ENCODE measurements at places on chromosomes 1 and 21. TPM values are rescaled to one million over a fixed set of nuclear protein-coding genes. Genes with fewer than 3 reads are reported as not detected.
A peak's percentile ranks its signal among the peaks of the same experiment; 100 is the strongest.

CFAP57 gene
- not detected for total RNA-seq

MMP23B gene
- 4.8 TPM for total RNA-seq

DSCAM gene
- total RNA-seq, result 0.44 TPM

AVPR1B gene
- total RNA-seq, result not detected

TEDDM1 gene
- total RNA-seq, result not detected

PFKFB2 gene
- 8.8 TPM for total RNA-seq

LCA5L gene
- 0.66 TPM for total RNA-seq

GBP1 gene
- total RNA-seq, result 21.1 TPM

RNF187 gene
- total RNA-seq, result 70.4 TPM

LAD1 gene
- not detected for total RNA-seq

- no peak overlapping the region for H3K4me3 ChIP-seq
- no peak overlapping the region for H3K27ac ChIP-seq
- DNase-seq, result no peak
- H3K27me3 ChIP-seq, result no peaks in the 10 kb centered on the region
- H3K4me1 ChIP-seq, result no peaks in the 10 kb centered on the region
These were observed 97.1 kb downstream of the ARHGEF10L start for GRCh38 chr1:17636612-17637011.

DNA sequence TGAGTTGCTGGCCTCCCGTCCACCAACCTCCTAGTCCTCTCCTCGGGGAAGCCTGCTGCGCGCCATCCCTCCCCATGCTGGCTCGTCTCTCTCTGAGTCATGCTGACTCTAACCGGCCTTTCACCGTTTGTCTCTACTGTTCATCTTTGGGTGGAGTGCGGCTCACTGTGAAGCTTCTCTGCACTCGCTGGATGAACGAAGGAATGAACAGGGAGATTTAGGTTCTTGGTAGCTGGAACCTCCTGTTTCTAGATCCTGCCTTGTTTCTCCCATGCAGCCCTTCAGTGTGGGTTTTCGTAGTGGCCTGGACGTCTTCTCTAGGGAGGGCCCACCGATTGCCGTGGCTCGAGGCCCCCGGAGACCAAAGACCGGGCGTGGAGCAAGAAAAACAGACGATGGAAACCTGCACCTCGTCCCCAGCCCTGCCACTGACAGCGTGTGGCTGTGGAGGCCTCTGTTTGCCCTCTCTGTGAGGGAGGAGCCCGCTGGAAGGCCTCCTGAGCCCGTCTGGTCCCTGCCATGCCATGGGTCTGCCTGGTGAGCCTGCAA is 227.6 kb upstream of the C1orf174 start:
- DNase-seq, result no peak
- no peaks in the 10 kb centered on the region for H3K4me1 ChIP-seq
- no peak overlapping the region for H3K27ac ChIP-seq
- no peaks in the 10 kb centered on the region for H3K27me3 ChIP-seq
- H3K4me3 ChIP-seq, result no peak overlapping the region

- H3K4me1 ChIP-seq, result no peaks in the 10 kb centered on the region
These were observed 80.5 kb upstream of the KIF26B start for GRCh38 chr1:245074232-245074747.

DNA sequence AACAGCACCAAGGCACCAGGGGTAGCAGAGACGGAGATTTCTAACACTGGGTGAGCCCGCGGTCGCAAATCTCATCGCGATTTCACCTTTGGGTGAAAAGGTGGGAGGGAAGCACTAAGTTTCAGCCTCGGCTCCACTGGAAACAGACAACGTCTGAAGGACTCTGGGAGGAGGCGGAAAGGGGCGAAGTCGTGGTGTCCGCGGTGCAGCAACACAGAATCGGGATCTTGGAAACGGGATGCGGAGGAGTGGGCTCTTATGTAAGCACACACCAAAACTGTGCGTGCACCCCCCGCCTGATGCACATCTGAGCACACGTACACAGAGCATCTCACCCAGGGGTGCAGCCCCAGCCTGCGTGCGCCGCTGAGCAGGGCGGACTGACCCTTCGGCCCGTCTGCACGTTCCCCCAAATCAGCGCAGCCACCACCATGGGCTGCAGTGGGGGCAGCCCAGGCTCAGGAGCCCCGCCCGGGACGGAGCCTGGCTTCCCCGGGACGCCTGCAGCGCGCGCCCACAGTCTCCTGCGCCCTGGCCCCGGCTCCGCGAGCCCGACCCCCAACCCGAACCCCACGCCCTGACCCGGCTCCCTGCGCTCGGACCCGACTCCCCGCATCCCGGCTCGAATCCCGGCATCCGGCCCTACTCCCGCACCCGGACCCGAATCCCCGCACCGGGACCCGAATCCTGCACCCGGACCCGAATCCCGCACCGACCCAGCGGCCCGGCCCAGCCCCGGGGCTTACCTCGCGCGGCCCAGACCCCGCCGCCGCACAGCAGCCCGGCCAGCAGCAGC is 670 bp downstream of the CLSTN1 start:
- H3K36me3 ChIP-seq, result no peaks in the 10 kb centered on the region
- no peaks in the 10 kb centered on the region for H3K27me3 ChIP-seq
- no peak for DNase-seq
- peak overlapping the region; percentile 89 for H3K27ac ChIP-seq
- peaks cover 24% of the 10 kb centered on the region for H3K4me1 ChIP-seq

DNA sequence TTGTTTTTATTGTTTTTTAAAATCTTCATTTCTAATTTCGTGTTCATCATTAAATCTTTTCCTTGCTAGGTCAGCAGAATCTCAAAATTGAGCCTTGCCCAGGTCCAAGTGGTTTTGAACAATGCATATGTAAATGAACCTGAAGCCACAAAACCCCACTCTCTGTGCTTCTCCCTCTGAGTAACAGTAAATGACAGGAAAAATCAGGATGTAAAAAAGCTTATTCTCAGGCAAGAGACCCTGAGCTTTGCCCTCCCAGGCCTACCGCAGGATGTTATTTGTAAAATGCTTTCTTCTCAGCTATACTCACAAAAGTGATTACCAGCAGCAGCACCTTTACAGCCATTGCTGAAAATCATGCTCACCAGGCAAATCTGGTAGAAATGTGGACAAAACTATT is 47.6 kb downstream of the TYW3 start:
- H3K4me1 ChIP-seq, result no peaks in the 10 kb centered on the region
- H3K27ac ChIP-seq, result no peak overlapping the region
- H3K27me3 ChIP-seq, result no peaks in the 10 kb centered on the region
- no peak for DNase-seq
- H3K36me3 ChIP-seq, result no peaks in the 10 kb centered on the region

- no peak overlapping the region for H3K4me3 ChIP-seq
- no peaks in the 10 kb centered on the region for H3K36me3 ChIP-seq
- H3K27me3 ChIP-seq, result no peaks in the 10 kb centered on the region
- H3K4me1 ChIP-seq, result no peaks in the 10 kb centered on the region
- no peak for DNase-seq
These were observed 268.6 kb upstream of the RGS18 start for GRCh38 chr1:191889623-191890003.

DNA sequence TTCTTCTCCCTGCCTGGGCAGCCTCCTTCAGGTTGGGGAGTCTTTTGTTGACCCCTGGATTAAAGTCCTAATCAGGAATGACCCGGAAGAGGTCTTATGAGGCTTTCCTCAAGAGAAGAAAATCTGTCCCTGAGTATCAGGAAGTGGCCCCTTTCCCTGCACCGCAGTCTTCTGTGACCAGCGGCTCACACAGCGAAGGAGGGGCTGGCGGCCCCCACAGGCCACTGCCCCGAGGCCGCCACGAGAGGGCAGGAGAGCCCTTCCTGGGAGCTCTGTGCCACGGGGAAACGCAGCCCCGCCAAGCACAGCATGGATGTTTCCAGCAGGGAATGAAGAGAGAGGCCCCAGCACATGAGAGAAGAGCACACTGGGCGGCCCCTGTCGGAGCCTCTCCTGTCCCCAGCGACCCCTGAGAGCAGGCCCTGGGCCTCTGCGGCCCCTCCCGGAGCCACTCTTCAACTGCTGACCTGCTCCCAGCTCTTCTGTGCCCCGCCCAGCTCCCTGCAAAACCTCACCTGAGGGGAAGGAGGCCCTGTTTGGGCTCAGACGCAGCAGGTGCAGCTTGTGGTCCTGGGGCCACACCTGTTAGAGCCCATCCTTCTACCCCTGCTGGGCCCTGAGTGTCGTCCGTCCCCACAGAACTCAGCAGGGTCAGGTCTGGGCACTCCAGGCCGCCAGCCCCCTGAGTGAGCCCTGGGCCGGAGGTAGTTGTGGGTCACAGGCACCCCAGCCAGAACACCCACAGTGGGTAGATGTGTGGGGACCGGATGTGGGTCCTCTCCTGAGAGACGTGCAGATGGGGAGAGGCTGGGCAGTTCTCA is 4.9 kb upstream of the POFUT2 start:
- no peak overlapping the region for H3K4me3 ChIP-seq
- H3K4me1 ChIP-seq, result peaks cover 59% of the 10 kb centered on the region
- H3K36me3 ChIP-seq, result no peaks in the 10 kb centered on the region
- H3K27ac ChIP-seq, result peak overlapping the region; percentile 9

DNA sequence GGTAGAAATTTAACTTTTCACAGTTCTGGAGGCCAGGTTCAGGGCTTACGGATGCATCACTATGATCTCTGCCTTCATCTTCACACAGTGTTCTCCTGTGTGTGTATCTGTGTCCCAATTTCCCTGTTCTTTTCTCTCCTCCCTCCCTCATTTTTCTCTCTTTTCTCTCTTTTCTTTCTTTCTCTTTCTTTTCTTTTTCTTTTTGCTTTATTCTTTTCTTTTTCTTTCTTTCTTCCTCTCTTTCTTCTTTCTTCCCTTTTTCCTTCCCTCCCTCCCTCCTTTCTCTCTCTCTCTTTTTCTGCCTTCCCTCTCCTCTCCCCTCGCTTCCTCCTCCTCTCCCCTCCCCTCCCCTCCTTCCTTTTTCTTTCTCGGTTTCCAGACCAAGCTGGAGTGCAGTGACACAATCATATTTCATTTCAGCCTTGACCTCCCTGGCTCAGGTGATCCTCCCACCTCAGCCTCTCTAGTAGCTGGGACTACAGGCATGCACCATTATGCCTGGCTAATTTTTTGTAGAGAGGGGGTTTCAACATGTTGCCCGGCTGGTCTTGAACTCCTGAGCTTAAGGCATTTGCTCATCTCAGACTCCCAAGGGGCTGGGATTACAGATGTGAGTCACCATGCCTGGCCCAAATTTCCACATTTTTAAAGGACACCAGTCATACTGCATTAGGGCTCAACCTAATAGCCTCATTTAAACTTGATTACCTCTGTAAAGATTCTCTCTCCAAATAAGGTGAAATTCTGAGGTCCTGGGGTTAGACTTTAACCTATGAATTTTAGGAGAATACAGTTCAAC is 115.9 kb downstream of the HUNK start:
- no peak overlapping the region for H3K4me3 ChIP-seq
- no peak overlapping the region for H3K27ac ChIP-seq
- no peaks in the 10 kb centered on the region for H3K36me3 ChIP-seq
- H3K4me1 ChIP-seq, result no peaks in the 10 kb centered on the region

DNA sequence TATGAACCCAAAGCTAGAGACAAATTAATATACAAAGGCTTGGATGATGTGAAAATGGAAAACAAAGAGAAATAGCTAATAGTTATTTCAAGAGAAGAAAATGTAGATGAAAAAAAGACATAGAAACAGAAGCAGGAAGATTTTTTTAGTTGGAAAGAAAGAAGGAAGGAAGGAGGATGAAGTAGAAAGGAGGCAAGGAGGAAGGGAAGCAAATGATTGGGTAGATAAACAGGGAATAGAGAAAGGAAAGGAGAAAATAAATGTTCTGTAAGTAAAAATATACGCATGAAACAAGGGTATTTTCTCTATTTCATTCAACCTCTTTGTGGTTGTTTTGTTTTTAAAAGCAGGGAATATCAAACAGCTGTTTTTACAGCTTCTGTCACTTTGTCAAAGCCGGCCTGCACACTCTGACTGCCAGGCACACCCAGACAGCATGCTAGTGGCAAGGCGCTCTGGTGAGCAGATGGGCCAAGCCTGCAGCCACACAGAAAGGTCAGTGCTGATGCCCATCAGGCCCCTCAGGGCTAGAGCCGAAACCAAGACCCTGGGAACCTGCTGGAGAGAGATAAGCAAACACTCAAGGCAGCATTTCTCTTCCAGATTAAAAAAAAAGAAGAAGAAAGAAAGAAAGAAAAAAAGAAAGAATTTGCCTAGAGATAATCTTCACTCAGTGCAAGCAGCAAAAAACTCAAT is 72.9 kb upstream of the CTTNBP2NL start:
- no peak for DNase-seq
- H3K27me3 ChIP-seq, result no peaks in the 10 kb centered on the region
- H3K4me1 ChIP-seq, result no peaks in the 10 kb centered on the region
- H3K27ac ChIP-seq, result no peak overlapping the region
- H3K36me3 ChIP-seq, result no peaks in the 10 kb centered on the region

GRCh38 chr21:18443701-18444100 is 40.1 kb upstream of the TMPRSS15 start:
- no peak overlapping the region for H3K27ac ChIP-seq
- H3K4me1 ChIP-seq, result no peaks in the 10 kb centered on the region
- H3K27me3 ChIP-seq, result no peaks in the 10 kb centered on the region
- H3K36me3 ChIP-seq, result no peaks in the 10 kb centered on the region
- H3K4me3 ChIP-seq, result no peak overlapping the region

DNA sequence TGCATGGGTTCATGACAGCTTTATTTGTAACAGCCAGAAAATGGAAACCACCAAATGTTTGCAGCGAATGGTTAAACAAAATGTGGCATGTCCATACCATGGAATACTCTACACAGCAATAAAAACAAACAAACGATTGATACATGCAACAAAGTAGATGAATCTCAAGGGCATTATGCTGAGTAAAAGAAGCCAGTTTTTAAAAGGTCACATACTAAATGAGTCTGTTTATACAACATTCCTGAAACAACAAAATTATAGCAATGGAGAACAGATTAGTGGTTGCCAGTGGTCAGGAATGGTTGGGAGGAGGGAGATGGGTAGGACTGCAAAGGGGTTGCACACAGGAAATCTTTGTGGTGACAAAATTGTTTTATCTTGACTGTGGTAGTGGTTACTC is 202.4 kb upstream of the UBE2U start:
- peak overlapping the region; percentile 52 for H3K27ac ChIP-seq
- H3K4me1 ChIP-seq, result no peaks in the 10 kb centered on the region
- no peaks in the 10 kb centered on the region for H3K27me3 ChIP-seq
- H3K36me3 ChIP-seq, result no peaks in the 10 kb centered on the region

GRCh38 chr1:111879081-111879480 is 110.4 kb downstream of the KCND3 start:
- no peaks in the 10 kb centered on the region for H3K4me1 ChIP-seq
- H3K36me3 ChIP-seq, result no peaks in the 10 kb centered on the region
- no peak overlapping the region for H3K4me3 ChIP-seq
- H3K27me3 ChIP-seq, result peaks cover 5% of the 10 kb centered on the region
- DNase-seq, result no peak

- no peak overlapping the region for H3K4me3 ChIP-seq
- DNase-seq, result no peak
- H3K27ac ChIP-seq, result no peak overlapping the region
- H3K27me3 ChIP-seq, result no peaks in the 10 kb centered on the region
- peaks cover 11% of the 10 kb centered on the region for H3K4me1 ChIP-seq
These were observed 9.7 kb downstream of the CD2 start for GRCh38 chr1:116763787-116764465.

DNA sequence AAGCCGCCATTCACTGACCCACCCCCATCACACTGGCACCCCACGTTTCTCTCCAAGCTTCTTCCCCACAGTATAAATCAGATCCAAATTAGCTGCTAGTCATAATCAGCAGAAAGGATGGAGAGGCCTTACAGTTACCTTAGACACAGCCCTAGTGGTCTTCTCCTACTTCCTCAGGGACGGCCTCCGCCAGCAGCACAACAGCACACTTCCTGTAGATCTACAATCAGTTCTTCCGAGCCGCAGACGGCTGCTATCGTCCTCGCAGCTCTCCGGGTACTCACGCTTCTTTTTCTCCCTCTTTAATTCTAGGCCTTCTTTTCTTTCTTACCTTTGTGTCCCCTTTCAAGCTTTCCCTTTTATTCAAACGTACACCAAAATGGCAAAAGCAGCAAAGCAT is 313.5 kb downstream of the SMYD3 start:
- H3K4me1 ChIP-seq, result no peaks in the 10 kb centered on the region
- no peak overlapping the region for H3K27ac ChIP-seq
- no peaks in the 10 kb centered on the region for H3K27me3 ChIP-seq
- no peak overlapping the region for H3K4me3 ChIP-seq
